Prostate gland (tissue), 2 donors: ENCODE measurements at places on chromosomes 3 and 15. TPM values are rescaled to one million over a fixed set of nuclear protein-coding genes. Genes with fewer than 3 reads are reported as not detected.

Gene PCSK6
- total RNA-seq = 84.1 TPM

Gene SMCO1
- total RNA-seq = not detected

Gene LRRC31
- total RNA-seq = 0.91 TPM

DNA sequence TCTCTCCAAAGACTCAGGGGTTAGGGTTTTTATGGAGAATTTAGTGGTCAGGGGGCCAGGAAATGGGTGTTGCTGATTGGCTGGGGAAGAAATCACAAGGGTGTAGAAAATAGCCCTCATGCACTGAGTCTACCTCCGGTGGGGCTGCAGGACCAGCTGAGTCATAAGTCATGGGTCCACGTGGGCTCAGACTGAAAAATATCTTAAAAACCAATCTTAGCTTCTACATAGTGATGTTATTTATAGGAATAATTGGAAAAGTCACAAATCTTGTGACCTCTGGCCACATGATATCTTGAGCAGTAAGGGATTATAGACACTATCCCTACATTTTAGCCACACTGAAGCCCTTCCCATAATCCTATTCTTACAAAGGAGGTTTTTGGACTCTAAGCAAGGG, 224.0 kb downstream of the DPH6 start:
- no peak for DNase-seq
- H3K4me1 ChIP-seq = peaks cover 9% of the 10 kb centered on the region
- no peak overlapping the region for H3K4me3 ChIP-seq
- H3K36me3 ChIP-seq = no peaks in the 10 kb centered on the region

GRCh38 chr15:85725564-85725963, 69.2 kb downstream of the KLHL25 start:
- DNase-seq = no peak
- H3K27ac ChIP-seq = peak overlapping the region; percentile 35
- H3K4me3 ChIP-seq = no peak overlapping the region
- H3K4me1 ChIP-seq = no peaks in the 10 kb centered on the region

DNA sequence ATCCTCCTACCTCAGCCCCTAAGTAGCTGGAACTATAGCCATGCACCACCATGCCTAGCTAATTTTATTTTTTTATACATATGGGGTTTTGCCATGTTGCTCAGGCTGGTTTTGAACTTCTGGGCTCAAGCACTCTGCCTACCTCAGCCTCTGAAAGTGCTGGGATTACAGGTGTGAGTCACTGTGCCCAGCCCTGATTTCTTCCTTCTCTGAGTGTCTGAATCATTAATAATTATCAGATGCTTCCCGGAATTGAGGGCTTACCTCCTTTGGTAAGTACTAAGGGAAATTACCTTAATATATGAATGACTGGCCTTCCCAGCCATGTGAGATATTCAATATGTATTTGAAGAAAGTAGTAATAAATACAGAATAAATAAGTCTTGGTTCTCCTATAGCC, 7.2 kb downstream of the CLPX start:
- H3K4me1 ChIP-seq = no peaks in the 10 kb centered on the region
- no peak overlapping the region for H3K4me3 ChIP-seq
- H3K27ac ChIP-seq = no peak overlapping the region
- DNase-seq = no peak
- H3K36me3 ChIP-seq = no peaks in the 10 kb centered on the region

DNA sequence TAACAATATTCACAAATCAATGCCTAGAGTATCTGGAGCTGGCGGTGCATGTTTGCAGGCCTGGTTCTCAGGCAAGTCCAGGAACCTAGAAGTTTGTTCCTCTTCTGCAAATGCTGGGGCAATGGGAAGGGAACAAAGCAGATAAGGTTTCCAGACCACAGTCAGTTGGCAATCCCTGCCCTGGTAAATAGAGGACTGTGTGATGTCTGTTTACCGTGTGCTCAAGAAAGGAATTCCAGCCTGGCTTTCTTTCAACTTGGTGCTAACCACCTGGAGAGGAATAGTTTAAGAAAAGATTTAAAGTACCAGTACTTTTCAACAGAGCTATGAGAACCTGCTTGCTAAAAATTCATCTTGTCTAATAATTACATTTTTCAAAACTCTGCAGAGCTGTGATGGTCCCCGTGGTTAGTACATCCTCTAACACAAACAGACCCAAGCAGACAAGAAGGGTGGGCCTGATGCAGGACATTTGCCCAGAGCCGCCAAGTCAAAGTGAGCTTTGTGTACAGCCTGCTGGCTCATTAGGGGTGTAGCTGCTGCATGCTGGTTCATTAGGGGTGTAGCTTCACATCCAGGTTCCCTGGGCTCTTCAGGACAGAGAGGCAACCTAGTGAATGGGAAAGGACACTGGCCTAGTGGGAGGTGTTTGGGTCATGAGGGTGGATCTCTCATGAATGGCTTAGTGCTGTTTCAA, 220.5 kb downstream of the SQOR start:
- H3K36me3 ChIP-seq = no peaks in the 10 kb centered on the region
- peak; percentile 91 for DNase-seq
- H3K27me3 ChIP-seq = no peaks in the 10 kb centered on the region
- no peak overlapping the region for H3K4me3 ChIP-seq

DNA sequence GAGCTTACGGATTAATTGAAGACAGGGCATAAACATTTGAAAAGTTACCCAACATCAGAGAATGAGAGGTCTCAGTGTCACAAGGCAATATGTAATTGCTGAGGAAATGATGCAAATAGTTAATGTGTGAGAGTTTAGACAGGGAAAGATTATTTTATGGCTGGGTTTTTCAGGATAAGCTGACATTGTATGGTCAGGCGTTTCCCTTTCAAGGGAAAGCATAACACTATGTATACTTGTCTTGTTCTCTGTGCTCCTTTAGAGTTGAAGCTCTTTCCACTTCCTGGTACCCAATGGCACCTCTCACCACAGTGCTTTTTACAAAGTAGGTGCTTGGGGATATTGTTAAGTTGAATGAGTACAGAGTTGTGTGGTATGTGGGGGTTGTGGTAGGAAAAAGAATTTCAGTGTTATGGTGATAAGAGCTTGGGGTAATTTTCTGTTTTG, 19.9 kb downstream of the IQGAP1 start:
- H3K4me3 ChIP-seq = no peak overlapping the region
- H3K27ac ChIP-seq = no peak overlapping the region
- DNase-seq = no peak
- H3K4me1 ChIP-seq = peaks cover 1% of the 10 kb centered on the region

DNA sequence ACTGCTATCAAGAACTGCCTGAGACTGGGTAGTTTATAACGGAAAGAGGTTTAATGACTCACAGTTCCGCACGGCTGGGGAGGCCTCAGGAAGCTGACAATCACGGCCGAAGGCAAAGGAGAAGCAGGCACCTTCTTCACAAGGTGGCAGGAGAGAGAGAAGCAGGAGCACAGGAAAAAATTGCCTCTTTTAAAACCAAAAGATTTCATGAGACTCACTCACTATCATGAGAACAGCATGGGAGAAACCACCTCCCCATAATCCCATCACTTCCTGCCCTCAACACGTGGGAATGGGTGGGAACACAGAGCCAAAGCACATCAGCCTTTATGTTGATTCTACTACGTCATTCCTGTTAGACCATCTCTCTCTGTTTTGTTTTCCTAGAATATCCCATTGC, 650.9 kb upstream of the SEMA6D start:
- H3K36me3 ChIP-seq = no peaks in the 10 kb centered on the region
- no peaks in the 10 kb centered on the region for H3K4me1 ChIP-seq
- H3K4me3 ChIP-seq = no peak overlapping the region
- no peak for DNase-seq
- H3K27me3 ChIP-seq = no peaks in the 10 kb centered on the region
- no peak overlapping the region for H3K27ac ChIP-seq

- no peak overlapping the region for H3K27ac ChIP-seq
- no peaks in the 10 kb centered on the region for H3K36me3 ChIP-seq
- no peaks in the 10 kb centered on the region for H3K4me1 ChIP-seq
- no peak overlapping the region for H3K4me3 ChIP-seq
- no peak for DNase-seq
- H3K27me3 ChIP-seq = no peaks in the 10 kb centered on the region
These were observed 37.7 kb upstream of the PARP14 start for GRCh38 chr3:122642935-122643334.

GRCh38 chr3:154034797-154035330, 86.3 kb upstream of the ARHGEF26 start:
- H3K36me3 ChIP-seq = no peaks in the 10 kb centered on the region
- H3K27ac ChIP-seq = no peak overlapping the region
- no peak overlapping the region for H3K4me3 ChIP-seq
- no peaks in the 10 kb centered on the region for H3K4me1 ChIP-seq
